Cortex of kidney (tissue), 1 donor: ENCODE measurements at places on chromosomes 7 and 10.

GRCh38 chr7:107251963-107252362, 83.2 kb downstream of the HBP1 start:
- DNase-seq = no peak

- no peak for DNase-seq
Measured at GRCh38 chr10:46074196-46074946, 28.3 kb upstream of the MSMB start.

GRCh38 chr7:158856883-158857668, 718 bp downstream of the DYNC2I1 start:
- no peak for DNase-seq

DNA sequence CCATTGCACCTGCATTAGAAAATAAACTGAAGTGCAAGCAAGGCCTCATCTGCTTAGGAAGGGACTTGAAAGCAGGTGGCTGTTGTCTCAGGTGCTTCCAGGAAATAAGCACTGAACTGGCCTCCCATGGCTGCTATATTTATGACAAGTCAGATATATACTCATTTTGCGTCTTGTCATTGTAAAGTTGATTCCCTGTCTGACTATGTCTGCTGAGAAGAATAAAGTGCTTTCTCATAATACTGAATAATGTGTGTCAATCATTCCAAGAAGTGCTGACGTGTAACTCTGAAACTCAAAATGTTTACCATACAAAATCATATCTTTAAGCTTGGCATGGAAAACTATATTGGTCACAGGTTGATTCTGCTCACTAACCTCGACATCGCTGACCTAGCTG, 44.9 kb upstream of the SVOPL start:
- DNase-seq = no peak

DNA sequence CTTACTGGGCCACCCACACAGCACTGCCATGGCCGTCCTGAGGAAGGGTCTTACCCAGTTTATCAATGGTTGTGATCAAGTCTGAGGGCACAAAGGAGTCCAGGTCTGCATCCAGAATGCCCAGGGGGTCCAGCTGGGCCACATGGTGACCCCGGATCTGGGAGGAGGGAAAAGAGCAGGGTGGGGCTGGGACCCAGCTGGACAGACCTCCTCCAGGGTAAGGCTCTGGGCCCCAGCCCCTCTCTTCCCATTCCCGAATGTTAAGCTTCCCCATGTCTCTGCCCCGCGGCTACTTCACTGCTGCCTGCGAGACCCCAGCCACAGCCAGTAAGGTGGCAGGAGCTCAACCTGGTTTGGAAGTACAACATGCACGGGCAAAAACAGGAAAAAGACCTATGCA, 9.5 kb downstream of the OGDHL start:
- no peak for DNase-seq

- no peak for DNase-seq
Measured at GRCh38 chr7:84274029-84274638, 79.5 kb upstream of the SEMA3A start.

DNA sequence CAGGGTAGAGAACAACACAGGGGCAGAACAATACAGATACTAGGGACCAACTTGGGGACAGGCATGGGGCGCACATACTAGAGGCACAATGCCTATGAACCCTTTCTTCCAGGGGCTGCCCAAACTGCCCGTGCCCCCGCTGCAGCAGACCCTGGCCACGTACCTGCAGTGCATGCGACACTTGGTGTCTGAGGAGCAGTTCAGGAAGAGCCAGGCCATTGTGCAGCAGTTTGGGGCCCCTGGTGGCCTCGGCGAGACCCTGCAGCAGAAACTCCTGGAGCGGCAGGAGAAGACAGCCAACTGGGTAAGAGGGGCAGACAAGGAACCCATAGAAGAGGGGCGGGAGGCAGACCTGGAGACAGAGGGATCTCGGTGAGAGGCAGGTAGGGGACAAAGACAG, 5.8 kb downstream of the CHAT start:
- no peak for DNase-seq

DNA sequence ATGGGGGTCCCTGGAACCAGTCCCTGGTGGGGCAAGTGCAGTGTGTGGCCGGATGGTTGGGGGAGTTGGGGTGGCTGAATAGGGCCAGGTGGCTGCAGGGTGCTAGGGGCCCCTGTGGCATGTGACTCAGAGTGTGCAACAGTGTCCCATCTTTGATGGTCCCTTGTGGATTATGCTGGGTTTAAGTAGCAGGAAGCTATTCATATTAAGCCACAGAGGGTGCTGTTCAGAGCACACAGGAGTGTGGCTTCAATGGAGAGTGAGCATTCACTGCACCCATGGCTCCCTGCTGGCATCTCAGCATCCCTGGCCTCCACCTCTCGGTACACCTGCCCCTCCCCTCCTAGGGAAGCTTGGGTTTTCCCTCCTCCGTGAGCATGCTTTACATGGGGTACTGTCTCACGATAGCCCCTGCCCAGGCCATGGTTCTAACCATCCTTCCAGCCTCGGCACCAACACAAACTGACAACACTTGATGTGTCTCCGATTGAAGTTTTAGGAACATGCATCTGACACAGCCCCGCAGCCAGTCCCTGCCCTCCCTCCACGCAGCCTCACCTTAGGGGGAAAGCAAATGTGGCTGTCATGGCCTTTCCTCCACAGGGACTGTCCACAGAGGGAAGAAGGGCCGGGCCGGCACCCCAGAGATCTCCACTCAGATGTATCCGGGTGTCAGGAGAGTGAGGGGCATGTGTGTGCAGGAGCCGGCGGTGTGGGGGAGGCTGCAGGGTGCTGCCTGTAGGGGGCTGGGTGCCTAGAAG, 30.4 kb upstream of the PPIF start:
- DNase-seq = no peak

- no peak for DNase-seq
Measured at GRCh38 chr10:48490571-48490940, 114.3 kb downstream of the ARHGAP22 start.

DNA sequence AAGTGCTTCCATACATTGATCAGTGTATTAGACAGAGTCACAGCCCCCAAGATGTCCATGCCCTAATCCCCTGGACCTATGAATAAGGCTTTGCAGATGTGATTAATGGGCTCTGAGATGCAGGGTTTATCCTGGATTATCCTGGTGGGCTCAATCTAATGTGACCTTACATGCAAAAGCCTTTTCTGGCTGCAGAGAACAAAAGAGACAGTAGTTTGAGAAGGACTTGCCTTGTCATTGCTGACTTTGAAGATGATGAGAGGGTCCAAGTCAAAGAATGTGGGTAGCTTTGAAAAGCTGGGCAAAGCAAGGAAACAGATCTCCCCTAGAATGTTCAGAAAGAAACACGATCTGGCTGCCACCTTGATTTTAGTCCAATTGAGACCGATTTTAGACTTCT, 238.7 kb downstream of the CCSER2 start:
- DNase-seq = no peak

GRCh38 chr7:26061678-26062603, 90.1 kb upstream of the NFE2L3 start:
- no peak for DNase-seq

DNA sequence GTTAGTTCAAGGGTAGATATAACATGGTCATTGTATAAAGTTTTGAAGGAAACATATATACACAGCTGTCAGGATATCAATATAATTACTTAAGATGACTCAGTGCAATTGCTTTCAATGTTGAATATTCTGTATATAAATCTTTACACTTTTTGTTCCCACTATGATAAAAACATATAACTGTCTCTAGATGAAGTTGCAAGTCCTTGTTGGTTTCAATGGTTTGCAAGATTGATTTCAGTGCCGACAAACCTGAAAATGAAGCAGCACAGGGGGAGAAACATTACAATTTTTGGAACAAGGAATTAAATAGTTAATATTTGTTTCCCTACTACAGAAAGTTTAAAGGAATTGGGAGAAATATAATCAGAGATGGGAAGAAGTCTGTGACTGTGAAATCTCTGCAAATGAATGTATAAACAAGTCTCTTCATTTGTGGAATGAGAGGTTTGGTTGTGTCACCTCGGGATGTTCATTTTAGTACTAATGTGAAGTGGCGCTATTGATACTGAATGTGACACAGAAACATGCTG, 54.1 kb downstream of the OR13A1 start:
- DNase-seq = no peak

- DNase-seq = no peak
Measured at GRCh38 chr7:28354601-28355402, 57.5 kb upstream of the CREB5 start.

DNA sequence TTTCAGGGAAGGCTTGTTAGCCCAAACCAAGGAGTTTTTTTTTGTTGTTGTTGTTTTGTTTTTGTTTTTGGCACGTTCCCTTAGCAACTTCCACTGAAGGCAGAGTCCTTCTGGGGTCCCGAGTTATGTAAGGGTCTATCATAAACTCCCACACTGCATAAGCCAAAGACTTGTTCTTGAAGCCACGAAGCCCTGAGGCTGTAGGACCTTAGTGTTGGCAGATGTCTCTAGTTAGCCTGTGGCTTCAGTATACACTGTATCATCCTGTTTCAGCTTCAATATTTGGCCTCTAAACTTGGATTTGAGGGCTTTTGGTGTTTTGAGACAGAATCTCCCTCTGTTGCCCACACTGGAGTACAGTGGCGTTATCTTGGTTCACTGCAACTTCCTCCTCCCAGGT, 13.6 kb downstream of the KPNA7 start:
- DNase-seq = no peak

DNA sequence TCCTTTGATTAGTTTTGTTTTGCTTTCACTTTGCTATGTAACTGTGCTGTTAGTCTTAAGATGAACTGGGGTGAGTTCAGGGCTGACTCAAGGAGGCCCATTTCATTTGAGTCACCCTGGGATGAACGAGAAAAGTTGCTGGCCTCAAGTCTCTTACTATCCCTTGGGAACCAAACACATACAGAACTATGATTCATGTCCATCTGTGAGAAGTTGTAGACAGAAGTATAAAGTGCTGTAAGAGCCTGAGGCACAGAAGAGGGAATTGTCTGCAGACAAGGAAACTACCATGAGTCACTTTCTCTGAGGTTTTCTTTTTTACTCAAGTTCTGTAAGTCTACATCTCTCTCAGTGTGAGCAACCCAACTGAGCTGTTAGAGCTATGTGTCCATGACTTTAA, 179.8 kb upstream of the CSTF2T start:
- DNase-seq = no peak

GRCh38 chr7:143069912-143070500, 17.9 kb downstream of the OR6V1 start:
- DNase-seq = no peak

DNA sequence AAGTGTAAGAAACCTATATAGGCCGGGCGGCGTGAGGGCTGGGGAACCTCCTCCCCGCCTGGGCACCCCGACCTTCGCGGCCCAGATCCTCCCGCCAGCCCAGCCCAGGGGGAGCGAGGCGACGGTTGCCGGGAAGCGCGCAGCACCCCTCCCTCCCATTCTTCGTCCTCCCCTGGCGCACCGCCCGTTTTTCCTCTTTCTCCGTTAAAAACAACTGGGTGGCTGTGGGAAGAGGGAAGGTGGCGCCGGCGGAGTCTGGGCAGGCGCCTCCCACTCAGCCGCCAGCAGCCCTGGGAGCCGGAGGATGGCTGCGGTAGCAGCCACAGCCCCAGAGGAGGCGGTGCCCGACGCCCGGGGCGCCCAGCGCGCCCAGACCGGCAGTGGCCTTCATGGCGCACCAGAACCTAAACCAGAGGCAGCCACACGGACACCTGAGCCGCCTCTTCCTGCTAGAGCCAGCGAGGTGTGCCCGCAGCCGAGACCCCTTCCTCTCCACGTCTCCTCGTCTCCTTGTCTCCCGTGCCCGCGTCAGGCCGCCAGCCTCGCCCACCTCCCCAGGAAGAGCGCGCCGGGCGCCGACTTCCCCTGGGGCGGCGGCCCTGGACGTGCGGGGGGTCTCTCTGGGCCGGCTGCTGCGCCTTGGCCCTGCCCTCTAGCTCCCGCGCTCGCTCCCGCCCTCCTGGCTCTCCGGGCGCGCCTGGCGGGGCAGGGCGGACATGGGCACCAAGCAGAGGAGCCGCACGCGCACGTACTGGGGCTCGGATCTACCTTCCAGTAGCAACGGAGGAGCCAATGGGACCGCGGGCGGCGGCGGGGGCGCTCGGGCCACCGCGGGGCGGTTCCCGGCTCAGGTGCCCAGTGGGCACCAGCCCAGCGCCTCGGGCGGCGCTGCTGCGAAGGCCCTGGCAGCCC, 32.8 kb upstream of the SFTPD start:
- no peak for DNase-seq

- no peak for DNase-seq
Measured at GRCh38 chr7:151058781-151059366, 515 bp upstream of the SLC4A2 start.

- no peak for DNase-seq
Measured at GRCh38 chr7:134847851-134848588, 68.6 kb downstream of the CALD1 start.

DNA sequence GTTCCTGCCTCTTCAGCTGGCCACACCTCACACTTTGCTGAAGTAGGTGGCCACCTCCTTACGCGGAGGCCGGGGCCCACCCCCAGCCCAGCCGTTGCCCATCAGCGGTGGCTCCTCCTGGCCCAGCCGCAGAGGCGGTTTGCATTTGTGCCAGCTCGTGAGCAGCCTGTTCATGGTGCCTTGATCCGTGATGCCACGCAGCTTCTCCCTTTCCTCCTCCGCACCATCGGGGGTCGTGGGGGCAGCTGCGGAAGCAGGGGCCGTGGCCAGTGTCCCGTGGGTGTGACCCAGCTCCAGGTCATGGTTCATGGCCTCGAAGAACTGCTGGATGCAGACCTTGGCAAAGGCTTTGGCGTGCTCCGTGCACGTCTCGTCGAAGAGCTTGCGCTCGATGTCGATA, 3.1 kb upstream of the CALHM2 start:
- DNase-seq = no peak

GRCh38 chr7:33667196-33667595, 238.1 kb upstream of the BMPER start:
- DNase-seq = no peak

DNA sequence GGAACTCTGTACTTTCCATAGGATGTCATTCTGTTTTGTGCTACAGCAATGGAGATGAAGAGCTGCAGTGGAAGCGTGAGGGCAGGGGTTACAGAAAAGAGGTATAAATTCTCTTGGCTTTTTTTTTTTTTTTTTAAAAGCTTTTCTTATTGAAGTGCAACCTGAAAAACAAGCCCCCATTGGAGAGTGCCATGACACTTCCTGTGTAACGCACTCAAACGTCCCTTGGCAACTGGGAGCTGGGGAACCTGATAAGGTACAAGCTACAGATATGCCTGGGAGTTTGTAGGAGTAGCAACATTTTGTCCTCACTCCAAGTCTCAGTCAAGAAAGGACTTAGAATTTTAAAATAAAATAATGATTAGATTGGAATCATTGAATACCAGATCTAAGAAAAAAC, 512.1 kb downstream of the RPS24 start:
- DNase-seq = no peak

DNA sequence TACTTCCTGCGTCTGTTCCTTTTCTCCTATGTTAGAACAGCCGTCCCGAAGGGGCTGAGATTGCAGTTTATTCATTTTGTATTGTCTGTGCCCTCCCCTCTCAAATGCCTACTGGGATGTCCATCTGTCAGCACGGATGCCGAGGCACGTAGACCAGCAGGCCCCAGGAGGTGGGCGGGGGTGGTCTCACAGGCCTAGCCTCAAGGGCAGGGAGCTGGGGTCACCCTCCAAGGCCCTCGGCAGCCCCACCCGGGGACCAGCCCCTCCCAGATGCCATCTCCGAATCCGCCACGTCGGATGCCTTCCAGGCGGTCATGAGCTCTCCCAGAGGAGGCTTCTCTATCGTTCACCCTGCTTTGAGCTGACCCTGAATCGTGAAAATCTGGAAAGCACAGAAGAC, 59.7 kb downstream of the ELFN1 start:
- DNase-seq = no peak
